NCI-H524 treated with DMSO at 0.1 percent for 48 hours (cell line): ENCODE measurements at places on chromosomes 4 and X.

- DNase-seq, result no peak
Measured at GRCh38 chr4:5758741-5759140, 47.7 kb downstream of the EVC start.

DNA sequence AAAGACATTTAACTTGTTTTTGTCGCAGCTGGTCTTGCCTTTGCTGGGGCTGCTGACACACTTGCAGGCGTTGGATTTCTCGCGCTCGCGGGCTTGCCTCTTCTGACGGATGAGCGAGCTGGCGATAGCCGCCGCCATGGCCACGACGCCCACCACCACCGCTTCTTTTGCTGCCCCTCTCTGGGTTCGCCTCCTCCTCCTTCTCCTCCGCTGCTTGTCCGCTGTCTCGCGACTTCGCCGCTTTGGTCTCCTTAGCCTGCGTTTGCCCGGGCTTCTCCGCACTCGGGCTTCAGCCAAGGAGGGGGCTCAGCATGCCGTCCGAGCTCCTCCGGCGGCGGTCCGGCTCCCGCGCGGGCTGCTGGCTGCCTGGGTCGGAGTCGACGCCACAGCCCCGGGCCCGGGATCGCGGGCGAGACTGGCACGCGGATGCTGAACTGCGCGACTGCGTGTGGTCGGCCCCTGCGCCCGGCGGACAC, 613 bp downstream of the FGF13 start:
- DNase-seq, result no peak

GRCh38 chrX:150148749-150149672, 210.7 kb upstream of the EOLA2 start:
- DNase-seq, result no peak

DNA sequence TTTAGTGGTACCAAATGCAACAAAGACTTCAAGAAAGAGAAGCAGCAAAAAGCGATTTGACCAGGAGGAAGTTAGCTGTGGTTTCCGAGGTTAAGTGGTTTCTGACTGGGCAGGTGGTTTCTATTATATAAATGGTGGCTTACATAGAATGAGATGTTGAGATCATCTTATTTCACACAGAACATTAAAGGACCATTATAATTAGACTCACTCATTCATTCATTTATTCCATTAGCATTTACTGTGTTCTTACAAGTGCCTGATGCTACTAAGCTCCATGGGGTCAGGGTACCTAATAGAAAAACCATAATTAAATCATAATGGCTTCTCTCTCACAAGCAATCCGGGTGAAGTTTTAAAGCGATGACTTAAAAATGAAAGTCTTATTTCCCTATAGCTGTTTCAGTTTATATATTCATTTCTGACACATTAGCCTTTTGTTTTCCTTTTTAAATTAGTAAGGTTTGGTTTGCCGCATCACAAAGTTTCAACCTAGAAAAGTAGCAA, 10.6 kb downstream of the TSPAN6 start:
- no peak for DNase-seq

- no peak for DNase-seq
Measured at GRCh38 chr4:140020457-140021361, 133.3 kb downstream of the MAML3 start.

DNA sequence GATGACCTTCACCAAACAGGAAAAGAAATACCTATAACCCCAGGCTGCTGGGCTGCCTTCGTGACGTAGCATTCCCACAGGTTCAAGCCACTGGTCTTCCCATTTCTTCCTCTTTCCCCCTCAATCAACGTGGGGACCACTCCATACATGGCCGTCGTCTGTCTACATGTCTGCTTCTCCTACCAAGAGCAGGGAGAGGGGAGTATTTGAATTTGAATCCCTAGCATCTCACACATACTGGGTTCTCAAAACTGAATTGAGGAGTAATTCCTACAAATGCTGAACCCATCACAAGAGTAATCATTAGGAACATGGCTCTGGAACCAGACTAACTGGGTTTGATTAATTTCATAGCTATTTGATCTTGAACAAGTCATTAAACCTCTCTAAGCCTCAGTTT, 17.3 kb downstream of the GPC3 start:
- no peak for DNase-seq

DNA sequence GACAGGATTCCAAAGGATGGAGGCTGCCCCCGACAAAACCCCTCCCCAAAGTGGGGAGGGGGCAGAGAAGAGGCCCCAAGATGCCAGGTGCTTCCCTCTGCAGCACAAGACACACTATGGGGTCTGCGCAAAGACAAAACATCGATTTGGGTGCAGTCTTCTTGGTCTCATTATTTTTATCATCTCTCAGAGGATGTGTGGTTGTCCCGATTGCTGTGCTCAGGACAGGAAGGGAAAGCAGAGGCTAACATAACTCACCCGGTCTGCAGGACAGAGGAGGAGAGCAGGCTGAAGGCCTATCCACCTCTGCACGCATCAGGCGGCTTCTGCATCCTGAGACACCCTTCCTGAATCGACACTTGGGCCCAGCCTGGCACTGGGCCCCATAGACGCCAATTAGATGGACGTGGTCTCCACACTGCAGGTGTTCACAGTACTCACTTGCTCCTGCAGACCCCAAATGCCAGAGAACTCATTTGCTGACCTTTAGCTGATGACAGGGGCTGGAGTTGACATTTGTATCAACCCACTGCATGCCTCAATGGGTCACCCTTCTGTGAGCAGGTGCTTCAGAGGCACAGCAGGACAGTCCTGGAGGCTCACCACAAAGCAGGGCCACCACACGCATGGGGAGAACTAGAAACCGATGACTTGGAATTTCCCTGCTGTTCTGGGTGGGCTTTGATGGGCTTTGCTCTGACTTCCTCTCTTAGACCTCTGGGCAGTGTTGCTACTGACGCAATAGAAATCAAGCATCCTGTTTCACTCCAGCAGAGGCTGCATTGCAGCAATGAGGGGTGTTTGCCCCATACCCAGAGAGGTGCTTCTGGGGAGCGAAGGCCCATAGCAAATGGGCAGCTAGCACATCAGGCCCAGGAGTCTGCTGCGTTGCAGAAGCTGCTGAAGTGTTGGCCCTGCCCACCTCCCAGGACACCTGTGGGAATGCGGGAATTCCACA, 96.3 kb upstream of the ENPP6 start:
- no peak for DNase-seq

GRCh38 chrX:39857780-39858179, 240.0 kb downstream of the BCOR start:
- no peak for DNase-seq

- no peak for DNase-seq
Measured at GRCh38 chrX:30995705-30996104, 76.1 kb downstream of the FTHL17 start.

GRCh38 chrX:148380650-148381561, 119.5 kb upstream of the AFF2 start:
- no peak for DNase-seq

DNA sequence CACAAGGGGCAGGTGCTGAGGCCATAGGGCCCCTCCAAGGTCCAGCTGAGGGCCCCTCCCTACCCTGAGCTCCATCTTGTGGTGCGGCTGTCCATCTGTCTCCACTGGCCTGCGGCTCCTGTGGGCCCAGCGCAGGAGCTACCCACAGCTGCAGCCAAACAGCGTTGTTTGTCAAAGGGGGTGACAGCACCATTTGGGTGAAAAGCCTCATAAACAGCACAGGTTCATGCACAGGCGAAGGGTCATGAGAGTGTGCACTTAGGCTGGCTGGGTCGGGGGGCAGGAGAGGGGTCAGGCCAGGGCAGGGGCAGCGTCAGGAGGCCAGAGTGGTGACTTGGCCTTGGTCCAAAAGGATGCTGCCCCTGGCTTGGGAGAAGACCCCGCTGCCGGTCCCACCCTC, 32.3 kb downstream of the BLOC1S4 start:
- no peak for DNase-seq

DNA sequence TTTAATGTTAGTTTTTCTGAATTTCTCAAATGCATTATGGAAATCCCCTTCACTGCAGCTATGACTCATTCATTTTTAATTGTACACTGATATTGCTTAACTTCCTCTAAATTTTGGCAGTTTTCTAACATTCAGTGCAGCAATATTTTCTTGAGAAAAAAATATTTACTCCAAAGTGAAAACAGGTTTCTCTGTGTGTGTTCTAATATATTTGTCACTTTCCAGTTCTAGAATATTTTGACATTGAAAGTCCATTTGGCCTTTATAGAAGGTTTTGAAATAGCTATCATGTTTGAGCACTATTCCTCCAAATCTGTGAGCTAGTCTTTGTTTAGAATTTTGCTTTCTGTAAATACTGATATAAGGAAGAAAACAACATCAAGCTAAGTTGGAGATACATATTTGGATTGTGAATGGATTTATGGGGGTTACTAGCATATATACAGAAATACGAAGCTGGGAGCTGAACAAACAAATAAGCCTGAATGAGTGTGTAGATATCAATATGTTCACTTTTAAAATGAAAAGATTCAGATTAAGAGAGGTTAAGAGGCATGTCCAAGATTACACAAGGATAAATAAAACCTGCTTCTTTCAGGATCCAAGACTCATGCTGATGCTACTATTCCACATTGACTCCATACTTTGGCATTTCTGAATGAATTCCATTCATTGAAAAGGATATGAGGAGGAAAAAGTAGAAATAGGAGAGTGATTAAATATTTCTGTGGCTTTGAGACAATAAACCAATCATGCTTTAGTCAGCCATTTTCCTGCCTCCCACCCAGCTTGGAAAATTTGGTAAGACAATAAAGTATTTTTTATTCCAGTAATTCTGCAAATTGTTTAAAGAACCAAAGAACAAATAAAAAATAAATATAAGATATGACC, 57.3 kb upstream of the SLIT2 start:
- no peak for DNase-seq

GRCh38 chr4:74471264-74471663, 26.3 kb downstream of the AREG start:
- DNase-seq, result no peak

GRCh38 chr4:106083065-106083464, 187.8 kb downstream of the NPNT start:
- no peak for DNase-seq

GRCh38 chrX:19457662-19458061, 57.6 kb downstream of the MAP3K15 start:
- no peak for DNase-seq

- no peak for DNase-seq
Measured at GRCh38 chr4:147794787-147795413, 63.0 kb downstream of the ARHGAP10 start.

GRCh38 chr4:26576231-26576739, 7.6 kb upstream of the TBC1D19 start:
- no peak for DNase-seq

GRCh38 chrX:148542481-148543255, 42.3 kb downstream of the AFF2 start:
- no peak for DNase-seq
